ENCODE measurements at places on chromosomes 2 and 18.

DNA sequence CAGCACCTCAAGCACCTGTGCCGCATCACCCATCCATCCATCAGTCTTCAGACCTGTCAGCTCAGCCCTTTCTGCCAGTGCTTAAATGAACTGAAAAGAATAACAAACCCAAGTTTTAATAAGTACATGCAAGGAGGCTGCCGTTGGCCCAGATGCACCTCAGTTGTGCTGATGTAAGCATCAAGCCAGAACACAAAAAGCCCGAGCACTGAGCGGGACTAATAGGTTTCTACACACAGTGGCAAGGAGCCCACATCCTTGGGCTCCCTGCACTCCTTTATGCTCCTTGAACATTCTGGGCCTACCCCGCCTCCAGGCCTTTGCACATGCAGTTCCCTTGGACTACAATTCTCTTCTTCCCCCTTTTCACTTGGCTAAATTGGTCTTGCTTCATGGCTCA, 165.6 kb downstream of the ALK start:
- DNase-seq = no peak

GRCh38 chr2:140316345-140316744, 1536.2 kb upstream of the NXPH2 start:
- DNase-seq = no peak

GRCh38 chr2:146992057-146992456, 852.8 kb upstream of the ACVR2A start:
- no peak for DNase-seq

DNA sequence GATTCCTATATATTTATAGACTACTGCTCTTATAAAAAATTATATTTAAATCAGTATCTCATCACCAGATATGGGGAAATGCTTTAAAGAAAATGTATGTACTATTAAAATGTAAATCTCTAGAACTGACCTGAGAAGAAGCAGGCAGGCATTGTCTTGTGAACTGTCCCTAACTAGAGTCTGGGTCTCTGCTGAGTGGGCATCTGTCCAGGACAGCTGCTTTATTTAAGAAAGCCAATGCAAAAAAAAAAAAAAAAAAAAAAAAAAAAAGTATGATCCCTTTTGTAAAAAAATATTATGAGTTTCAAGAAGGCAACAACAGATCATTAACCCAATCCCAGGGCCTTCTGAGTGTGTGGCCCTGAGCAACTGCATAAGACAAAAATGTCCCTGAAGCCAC, 66.0 kb downstream of the PAX3 start:
- DNase-seq = peak; percentile 9

DNA sequence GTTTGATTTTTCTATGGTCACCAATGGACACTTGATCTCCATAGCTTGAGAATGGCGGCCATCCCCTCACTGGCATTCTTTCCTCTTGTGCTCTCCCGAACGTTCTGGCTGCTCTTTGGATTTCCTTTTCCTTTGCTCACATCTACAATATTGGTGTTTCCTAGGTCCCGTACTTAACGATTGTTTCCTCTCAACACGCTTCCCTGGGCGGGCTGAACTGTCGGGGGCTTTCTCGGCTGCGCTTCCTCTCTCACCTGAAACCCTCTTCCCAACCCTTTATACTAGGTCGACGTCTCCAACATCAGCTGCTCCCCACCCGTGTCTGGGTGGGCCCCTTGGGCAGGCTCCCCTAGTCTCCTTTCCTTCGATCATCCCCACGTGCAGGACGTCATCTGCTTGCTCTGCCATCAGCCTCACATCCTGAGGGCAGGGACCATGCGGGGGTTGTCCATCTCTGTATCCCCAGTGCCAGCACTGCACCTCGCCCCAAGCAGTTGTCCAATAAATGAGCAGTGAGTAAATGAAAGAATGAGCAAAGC, 634 bp upstream of the DIS3L2 start:
- DNase-seq = no peak

- DNase-seq = no peak
These were observed 300.1 kb upstream of the NXPH2 start for GRCh38 chr2:139080244-139080643.

GRCh38 chr2:86420913-86421312, 20.3 kb upstream of the KDM3A start:
- DNase-seq = no peak

GRCh38 chr18:9616049-9616448, 1.7 kb upstream of the PPP4R1 start:
- no peak for DNase-seq

DNA sequence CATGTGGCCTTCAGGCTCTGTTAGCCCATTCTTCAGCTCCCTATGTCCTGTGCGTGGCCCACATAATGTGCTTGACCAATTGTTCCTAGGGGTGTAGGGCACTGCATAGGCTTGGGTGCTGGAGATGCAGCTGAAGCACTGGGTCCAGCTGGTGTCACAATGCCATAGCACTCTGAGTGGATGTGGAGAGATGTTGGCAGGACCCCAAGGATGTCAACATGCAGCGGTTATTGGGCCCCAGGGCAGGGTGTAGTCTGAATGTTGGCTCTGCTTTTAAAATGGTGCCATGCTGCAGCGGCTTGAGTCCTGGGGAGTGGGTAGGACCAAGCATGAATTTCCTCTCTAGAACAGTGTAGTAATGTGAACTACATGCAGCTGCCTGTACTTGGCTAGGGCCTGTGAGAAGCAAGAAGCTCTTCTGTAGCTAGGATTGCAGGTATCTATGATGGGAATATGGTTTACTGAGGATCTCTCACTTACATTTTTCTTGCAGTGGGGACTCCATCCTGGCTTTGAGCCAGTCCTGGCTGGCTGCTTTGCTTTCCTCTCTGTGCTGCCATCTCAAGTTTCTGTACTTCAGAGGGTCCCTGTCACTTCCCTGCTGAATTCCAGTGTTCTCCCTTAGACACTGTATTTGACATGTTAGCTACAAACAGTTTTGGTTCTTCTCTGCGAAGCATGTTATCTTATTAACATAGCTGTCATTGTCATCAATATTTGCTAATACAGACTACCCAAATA, 148.4 kb downstream of the CSRNP3 start:
- no peak for DNase-seq

All from NCI-H524 treated with DMSO at 0.1 percent for 48 hours (cell line).